ENCODE measurements at places on chromosomes 2 and 18.

- no peak for DNase-seq
- no peaks in the 10 kb centered on the region for H3K4me1 ChIP-seq
- H3K27ac ChIP-seq, result no peak overlapping the region
- no peaks in the 10 kb centered on the region for H3K27me3 ChIP-seq
Measured at GRCh38 chr2:159961037-159961436, 101.4 kb downstream of the PLA2R1 start.

GRCh38 chr2:236986524-236987330 is 99.0 kb upstream of the COPS8 start:
- peaks cover 13% of the 10 kb centered on the region for H3K4me1 ChIP-seq
- no peaks in the 10 kb centered on the region for H3K27me3 ChIP-seq
- H3K36me3 ChIP-seq, result no peaks in the 10 kb centered on the region
- no peak overlapping the region for H3K27ac ChIP-seq
- DNase-seq, result no peak

GRCh38 chr2:42906111-42906556 is 113.8 kb upstream of the HAAO start:
- peaks cover 8% of the 10 kb centered on the region for H3K27me3 ChIP-seq
- H3K27ac ChIP-seq, result peak overlapping the region; percentile 72
- no peak overlapping the region for H3K4me3 ChIP-seq
- no peaks in the 10 kb centered on the region for H3K36me3 ChIP-seq
- no peak for DNase-seq

DNA sequence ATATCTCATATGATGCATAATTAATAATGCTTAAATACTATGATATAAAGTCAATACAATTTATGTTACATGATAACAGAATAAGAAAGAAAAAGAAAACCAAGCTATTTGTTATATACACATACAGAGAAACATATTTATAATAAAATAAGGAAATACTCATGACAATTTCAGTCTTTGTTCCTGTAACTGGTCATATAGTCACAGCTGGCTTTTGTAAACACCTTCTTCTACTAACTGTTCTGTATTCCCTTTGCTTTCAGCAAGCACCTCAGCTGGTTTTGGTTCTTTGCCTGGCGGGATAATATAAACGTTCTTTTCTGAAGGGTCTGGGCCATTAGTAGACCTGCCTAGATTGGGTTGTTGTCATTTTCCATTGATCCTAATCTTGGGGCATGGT is 158.5 kb downstream of the COPS8 start:
- no peak overlapping the region for H3K4me3 ChIP-seq
- H3K27me3 ChIP-seq, result no peaks in the 10 kb centered on the region
- H3K27ac ChIP-seq, result no peak overlapping the region
- DNase-seq, result no peak

DNA sequence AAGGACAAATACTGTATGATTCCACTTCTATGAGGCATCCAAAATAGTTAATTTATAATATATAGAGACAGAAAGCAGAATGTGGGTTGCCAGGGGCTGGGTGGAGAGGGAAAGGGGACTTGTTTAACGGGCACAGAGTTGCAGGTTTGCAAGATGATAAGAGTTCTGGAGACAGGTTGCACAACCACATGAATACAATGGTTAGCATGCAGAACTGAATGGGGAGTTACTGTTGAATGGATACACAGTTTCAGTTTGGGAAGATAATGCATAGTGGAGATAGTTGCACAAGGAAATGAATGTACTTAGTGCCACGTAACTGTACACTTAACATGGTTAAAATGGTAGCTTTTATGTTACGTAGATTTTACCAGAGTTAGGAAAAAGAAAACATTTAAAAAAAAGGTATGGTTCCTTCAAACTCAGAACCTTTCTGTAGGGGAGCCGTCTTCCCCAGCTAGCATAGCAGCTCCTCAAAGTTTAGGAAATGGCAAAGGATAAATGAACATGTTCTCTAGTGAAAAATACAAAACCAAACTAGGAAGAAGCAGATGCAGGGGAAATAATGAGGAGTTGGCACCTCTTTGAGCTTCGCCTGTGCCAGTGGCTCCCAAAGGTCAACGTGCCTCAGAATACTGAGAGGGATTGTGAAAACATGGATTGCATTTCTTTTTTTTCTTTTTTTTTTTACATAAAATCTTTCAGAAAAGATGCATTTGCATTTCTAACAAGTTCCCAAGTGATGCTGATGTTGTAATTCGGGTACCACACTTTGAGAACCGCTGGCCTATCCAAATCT is 95.2 kb downstream of the ZCCHC2 start:
- no peaks in the 10 kb centered on the region for H3K4me1 ChIP-seq
- H3K27me3 ChIP-seq, result no peaks in the 10 kb centered on the region
- H3K27ac ChIP-seq, result no peak overlapping the region
- DNase-seq, result no peak

GRCh38 chr2:48070415-48070814 is 164.1 kb upstream of the FBXO11 start:
- no peaks in the 10 kb centered on the region for H3K4me1 ChIP-seq
- no peak for DNase-seq
- H3K27me3 ChIP-seq, result no peaks in the 10 kb centered on the region
- H3K36me3 ChIP-seq, result no peaks in the 10 kb centered on the region
- no peak overlapping the region for H3K4me3 ChIP-seq
- H3K27ac ChIP-seq, result no peak overlapping the region

GRCh38 chr2:230130668-230131364 is 62.1 kb upstream of the SLC16A14 start:
- no peaks in the 10 kb centered on the region for H3K36me3 ChIP-seq
- no peak overlapping the region for H3K4me3 ChIP-seq
- H3K27me3 ChIP-seq, result no peaks in the 10 kb centered on the region
- no peak for DNase-seq

GRCh38 chr2:240958366-240959213 is 39.8 kb upstream of the SNED1 start:
- H3K4me3 ChIP-seq, result no peak overlapping the region
- peaks cover 29% of the 10 kb centered on the region for H3K4me1 ChIP-seq
- H3K27ac ChIP-seq, result no peak overlapping the region
- no peak for DNase-seq
- H3K27me3 ChIP-seq, result no peaks in the 10 kb centered on the region

GRCh38 chr2:108924580-108925251 is 64.3 kb downstream of the EDAR start:
- H3K4me1 ChIP-seq, result peaks cover 7% of the 10 kb centered on the region
- H3K27ac ChIP-seq, result no peak overlapping the region
- H3K27me3 ChIP-seq, result peaks cover 61% of the 10 kb centered on the region
- H3K4me3 ChIP-seq, result no peak overlapping the region
- DNase-seq, result no peak

- DNase-seq, result no peak
- no peak overlapping the region for H3K27ac ChIP-seq
- peaks cover 5% of the 10 kb centered on the region for H3K4me1 ChIP-seq
- no peaks in the 10 kb centered on the region for H3K36me3 ChIP-seq
- no peaks in the 10 kb centered on the region for H3K27me3 ChIP-seq
Measured at GRCh38 chr2:127176371-127177311, 43.5 kb downstream of the CYP27C1 start.

DNA sequence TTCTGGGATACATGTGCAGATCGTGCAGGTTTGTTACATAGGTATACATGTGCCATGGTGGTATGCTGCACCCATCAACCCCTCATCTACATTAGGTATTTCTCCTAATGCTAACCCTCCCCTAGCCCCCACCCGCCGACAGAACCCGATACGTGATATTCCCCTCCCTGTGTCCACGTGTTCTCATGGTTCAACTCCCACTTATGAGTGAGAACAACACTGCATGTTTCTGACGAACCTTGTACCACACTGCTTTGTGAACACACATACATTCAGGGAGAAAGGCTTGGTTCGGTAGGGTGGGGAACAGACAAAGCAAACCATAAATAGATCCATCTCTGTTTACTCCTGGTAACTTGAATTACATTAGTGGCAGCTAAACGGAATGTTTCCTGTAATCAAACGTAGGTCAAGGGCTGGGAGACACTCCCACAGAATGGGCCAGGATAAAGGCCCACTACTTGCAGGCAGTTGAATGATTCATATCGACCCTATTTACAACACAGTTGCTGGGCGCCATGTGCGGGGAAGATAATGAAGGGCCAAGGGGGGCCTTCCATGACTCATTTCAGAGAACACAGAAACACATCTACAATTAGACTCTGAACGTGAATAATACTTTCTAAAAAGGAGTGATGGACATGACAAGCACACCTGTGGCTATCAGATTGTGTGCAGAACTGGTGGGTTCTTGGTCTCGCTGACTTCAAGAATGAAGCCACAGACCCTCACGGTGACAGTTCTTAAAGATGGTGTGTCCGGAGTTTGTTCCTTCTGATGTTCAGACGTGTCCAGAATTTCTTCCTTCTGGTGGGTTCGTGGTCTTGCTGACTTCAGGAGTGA is 56.8 kb upstream of the KIDINS220 start:
- H3K4me1 ChIP-seq, result no peaks in the 10 kb centered on the region
- DNase-seq, result no peak
- H3K27me3 ChIP-seq, result no peaks in the 10 kb centered on the region

DNA sequence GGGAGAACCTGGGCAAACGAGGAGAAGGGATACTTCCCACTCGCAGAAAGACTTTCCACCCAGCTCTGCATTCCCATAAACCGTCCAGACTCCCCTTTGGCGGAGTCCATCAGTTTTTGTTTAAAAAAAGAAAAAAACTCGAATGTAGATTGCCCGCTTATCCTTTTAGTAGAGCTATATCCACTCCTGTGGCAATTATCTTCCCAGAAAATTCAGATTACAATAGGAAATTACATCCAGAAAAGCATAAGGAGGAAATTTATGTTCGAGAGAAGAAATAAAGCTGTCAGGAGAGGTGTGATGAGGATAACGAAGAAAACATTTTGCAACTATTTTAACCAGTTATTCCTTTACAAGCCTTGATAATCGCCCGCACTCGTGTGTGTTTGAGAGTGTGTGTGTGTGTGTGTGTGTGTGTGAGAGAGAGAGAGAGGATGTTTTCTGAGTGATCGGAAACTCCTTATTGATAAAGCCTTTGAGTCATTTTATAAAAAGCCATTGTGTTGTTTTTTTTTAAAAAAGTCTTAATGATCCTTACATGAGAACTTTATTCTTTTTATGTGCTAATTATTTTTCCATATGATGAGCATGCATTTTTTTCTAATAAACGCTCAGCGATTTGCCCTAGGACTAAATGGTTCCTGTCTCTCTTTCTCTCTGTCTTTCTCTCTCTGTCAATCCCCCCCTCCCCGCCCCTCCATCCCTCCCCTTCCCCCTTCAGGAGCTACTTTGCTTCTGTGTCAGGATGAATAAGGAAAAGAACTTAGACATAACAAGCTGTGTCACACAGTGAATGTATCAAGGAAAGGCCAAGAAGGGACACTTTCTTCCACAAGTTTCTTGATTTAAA is 1.1 kb upstream of the PPP3R1 start:
- peak overlapping the region; percentile 90 for H3K4me3 ChIP-seq
- no peaks in the 10 kb centered on the region for H3K27me3 ChIP-seq
- no peaks in the 10 kb centered on the region for H3K36me3 ChIP-seq
- peak; percentile 40 for DNase-seq
- H3K27ac ChIP-seq, result peak overlapping the region; percentile 93

- no peak for DNase-seq
- no peaks in the 10 kb centered on the region for H3K36me3 ChIP-seq
- peaks cover 4% of the 10 kb centered on the region for H3K4me1 ChIP-seq
Measured at GRCh38 chr2:164008752-164009151, 272.9 kb upstream of the FIGN start.

GRCh38 chr2:197035002-197035401 is 108.5 kb upstream of the PGAP1 start:
- no peak overlapping the region for H3K27ac ChIP-seq
- H3K4me1 ChIP-seq, result no peaks in the 10 kb centered on the region
- no peaks in the 10 kb centered on the region for H3K27me3 ChIP-seq
- H3K4me3 ChIP-seq, result no peak overlapping the region

GRCh38 chr2:33671198-33671597 is 72.1 kb upstream of the FAM98A start:
- no peak for DNase-seq
- no peak overlapping the region for H3K27ac ChIP-seq
- H3K27me3 ChIP-seq, result no peaks in the 10 kb centered on the region
- no peaks in the 10 kb centered on the region for H3K4me1 ChIP-seq

GRCh38 chr18:40707797-40708196 is 1247.2 kb upstream of the PIK3C3 start:
- H3K27ac ChIP-seq, result no peak overlapping the region
- H3K4me3 ChIP-seq, result no peak overlapping the region
- peaks cover 2% of the 10 kb centered on the region for H3K4me1 ChIP-seq
- DNase-seq, result no peak
- H3K27me3 ChIP-seq, result no peaks in the 10 kb centered on the region
- no peaks in the 10 kb centered on the region for H3K36me3 ChIP-seq

DNA sequence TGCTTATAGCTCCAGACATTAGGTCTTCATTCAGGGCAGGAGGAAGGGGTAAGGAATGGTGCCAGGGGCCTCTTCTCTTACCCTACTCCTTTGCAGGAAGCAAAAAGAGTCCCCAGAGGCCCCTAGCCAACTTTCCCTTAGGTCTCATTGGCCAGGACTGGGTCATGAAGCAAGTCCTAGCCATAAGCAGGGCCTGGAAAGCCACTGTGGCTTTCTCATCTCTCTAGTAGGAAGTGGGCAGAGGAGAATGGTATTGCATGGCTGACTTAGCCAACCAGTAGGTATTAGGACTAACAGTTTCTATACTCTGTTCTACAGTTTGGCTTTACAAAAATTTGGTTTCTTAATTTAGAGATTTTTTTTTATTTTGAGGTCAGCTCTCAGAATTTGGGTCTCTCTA is 4.8 kb downstream of the FAM228A start:
- no peak for DNase-seq

DNA sequence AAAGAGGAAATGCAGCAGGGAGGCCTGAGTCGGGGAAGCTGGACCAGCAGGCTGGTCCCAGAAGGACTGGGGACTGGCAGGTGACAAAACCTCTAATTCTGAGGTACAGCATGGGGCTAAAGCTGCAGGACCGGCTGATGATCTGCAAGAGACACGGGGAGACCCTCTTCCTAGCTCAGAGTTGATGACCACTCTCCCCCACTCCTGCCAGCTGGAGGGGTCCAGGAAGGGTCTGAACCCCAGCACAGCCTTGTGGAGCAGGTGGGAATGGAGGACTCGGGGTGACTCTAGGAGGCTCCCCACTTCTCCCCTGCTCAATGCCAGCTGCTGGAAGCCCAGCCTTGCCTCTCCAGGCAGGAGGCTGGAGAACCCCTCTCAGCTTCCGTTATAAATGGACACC is 67.7 kb downstream of the TWIST2 start:
- no peak overlapping the region for H3K27ac ChIP-seq
- H3K4me3 ChIP-seq, result no peak overlapping the region
- DNase-seq, result no peak

DNA sequence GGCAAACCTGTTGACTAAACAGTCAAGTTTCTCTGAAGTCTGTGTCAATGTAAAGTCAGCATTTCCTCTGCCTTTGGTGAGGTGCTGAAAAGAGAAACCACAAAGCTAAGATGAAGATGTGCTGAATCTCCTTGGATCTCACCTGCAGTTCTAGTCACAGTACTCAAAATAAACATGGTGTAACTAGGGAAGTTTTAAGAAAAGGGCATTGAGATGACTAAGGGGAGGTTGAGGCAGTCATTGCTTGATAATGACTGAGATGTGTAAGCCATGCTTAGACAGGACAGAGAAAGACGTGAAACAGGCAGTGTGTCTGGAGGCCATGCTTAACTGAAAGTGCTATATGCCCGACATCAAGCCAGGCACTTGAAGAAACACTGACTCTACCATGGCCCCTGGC is 1010.0 kb upstream of the CELF4 start:
- H3K4me3 ChIP-seq, result no peak overlapping the region
- no peak for DNase-seq
- no peaks in the 10 kb centered on the region for H3K27me3 ChIP-seq
- no peak overlapping the region for H3K27ac ChIP-seq
- no peaks in the 10 kb centered on the region for H3K36me3 ChIP-seq

- H3K4me3 ChIP-seq, result no peak overlapping the region
- H3K36me3 ChIP-seq, result no peaks in the 10 kb centered on the region
- no peaks in the 10 kb centered on the region for H3K27me3 ChIP-seq
- no peak overlapping the region for H3K27ac ChIP-seq
Measured at GRCh38 chr2:147632198-147632597, 212.6 kb upstream of the ACVR2A start.

Data from neuronal stem cell (in vitro differentiated cells).